ENCODE measurements at places on chromosomes 6 and 20.

DNA sequence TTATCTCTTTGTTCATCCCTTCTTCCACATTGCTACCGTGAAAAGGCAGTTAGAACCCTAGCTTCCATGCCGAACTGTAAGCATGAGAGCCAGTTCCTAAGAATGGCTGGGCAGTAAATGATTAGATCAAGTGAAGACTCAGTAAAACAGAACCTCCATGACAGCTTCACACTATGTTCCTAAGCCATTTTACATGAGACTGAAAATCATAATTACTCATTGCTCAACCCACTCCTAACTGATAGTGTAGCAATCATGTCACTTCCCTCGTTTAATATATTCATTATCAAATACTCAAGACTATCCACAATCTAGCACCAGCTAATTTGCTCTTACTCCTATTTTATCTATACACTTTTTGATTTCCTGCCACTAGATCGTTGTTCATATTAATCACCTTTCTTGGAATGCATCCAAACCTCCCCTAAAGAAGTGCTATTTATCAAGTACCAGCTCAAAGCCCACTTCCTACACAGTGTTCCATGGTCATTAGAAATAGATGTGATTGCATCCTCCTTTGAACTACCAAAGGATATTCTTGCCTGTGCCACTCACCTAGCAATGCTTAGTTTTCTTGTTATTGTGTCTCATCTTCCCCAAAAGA lies 6.0 kb downstream of the TMEM30A start:
- no peak for DNase-seq

DNA sequence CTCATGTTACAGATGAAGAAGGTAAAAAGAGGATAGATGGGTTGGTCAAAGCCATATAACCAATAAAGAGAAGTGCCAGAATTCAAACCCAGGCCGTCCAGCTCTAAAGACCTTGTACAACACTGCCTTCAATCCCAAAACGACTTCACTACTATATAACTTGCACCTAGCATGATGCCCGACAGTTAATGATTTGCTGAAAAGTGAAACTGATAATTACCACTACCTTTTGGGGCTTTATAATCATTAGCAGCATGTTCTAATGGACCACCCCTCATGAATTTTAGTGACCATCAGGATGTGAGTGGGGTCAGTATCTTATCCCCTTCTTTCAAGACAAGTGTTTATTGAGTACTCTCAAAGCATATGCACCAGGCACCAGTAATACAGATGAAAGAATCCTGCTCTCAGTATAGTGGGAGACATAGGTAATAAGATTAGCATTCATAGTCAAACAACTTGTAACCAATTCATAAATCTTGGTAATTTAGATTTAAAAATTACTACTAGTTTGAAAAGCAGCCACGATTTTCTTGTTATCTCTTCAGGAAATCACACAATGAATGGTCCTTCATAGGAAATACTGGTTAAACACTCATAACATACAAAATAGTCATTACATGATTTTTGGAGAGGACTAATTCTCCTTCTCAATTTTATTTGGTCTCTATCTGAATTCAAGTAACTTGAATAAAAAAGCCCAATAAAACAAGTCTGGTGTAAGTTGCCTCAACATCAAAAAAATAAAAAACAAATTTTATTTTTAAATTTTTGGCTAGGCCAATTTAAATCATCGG lies 98.0 kb downstream of the EPB41L2 start:
- no peak for DNase-seq

GRCh38 chr6:69063401-69063800 lies 428.3 kb downstream of the ADGRB3 start:
- DNase-seq: no peak

DNA sequence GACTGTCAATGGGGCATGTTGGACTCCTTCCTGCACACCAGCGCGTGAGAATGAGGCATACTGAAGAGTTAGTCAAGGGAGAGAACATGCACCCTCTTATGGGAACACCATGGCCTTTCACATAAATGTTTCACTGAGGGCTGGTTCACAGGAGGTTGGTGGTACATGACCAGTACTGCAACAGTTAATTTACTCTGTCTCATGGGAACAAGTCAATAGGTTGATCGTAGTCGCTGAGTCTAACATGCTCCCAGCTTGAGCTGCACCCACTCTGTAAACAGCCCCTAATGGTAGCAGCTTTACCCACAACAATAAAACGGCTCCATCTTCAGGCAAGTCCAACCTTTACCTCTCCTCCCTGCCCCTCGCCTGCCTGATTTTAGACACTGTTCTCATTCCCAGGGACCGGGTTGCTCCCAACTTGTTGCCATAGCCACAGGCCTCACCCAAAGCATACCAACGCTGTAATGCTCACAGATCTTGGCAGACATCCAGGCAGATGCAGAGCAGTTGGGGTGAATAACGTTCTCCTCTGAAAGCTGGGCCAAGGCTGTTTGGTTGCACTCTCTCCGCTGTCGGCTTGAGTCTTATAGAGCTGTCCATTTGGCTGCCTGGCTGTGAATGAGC lies 111.3 kb downstream of the LY86 start:
- DNase-seq: peak; percentile 90

DNA sequence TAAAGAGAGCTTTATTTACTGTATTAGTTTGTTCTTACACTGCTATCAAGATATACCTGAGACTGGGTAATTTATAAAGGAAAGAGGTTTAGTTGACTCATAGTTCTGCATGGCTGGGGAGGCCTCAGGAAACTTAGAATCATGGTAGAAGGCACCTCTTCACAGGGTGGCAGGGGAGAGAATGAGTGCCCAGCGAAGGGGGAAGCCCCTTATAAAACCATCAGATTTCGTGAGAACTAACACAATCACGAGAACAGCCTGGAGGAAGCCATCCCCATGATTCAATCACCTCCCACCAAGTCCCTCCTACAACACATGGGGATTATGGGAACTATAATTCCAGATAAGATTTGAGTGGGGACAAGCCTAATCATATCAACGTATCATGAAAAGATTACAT lies 27.2 kb downstream of the ARID1B start:
- no peak for DNase-seq

DNA sequence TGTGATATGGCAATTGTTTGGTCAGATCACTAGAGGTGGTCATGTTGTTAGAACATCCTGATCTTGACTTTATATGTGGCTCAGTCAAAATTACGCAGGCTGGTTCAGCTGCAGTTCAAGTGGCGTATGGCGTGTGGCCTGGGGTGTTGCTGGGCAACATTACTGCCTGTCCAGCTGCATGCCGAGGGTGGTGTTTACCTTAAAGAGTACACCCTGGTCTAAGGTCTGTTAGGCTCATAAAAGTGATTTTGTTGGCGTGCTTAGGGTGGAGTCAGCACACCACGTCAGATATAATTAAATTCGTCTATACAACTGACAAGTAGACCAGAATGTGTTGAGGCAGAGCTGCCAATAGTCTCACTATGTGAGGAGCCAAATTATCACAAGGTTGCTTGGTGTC lies 55.6 kb upstream of the NEDD9 start:
- no peak for DNase-seq

GRCh38 chr6:108795814-108796213 lies 52.4 kb upstream of the ARMC2 start:
- no peak for DNase-seq

- no peak for DNase-seq
Measured at GRCh38 chr6:167898673-167899311, 72.1 kb downstream of the AFDN start.

- no peak for DNase-seq
Measured at GRCh38 chr6:52547647-52548352, 29.1 kb downstream of the TRAM2 start.

GRCh38 chr20:1872459-1873097 lies 22.6 kb upstream of the SIRPA start:
- no peak for DNase-seq

DNA sequence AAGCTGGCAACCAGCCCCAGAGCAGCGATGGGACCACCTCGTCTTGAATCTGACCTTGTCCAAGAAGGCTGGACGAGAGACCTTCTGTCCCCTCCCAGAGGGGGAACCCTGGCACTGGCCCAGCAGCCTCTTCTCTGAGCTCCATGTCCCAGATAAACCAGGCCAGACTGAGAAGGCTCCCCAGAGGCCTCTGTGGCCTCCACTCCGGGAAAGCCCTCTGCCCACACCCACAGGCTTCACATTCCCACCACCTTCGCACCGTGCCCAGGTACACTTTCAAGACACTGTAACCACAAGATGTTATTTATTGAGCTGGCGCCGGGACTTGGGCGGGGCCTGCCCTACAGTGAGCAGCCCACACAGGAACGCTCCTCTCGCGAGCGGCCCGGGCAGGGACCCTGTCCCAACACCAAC lies 33.2 kb downstream of the ADA start:
- DNase-seq: no peak

- DNase-seq: peak; percentile 79
Measured at GRCh38 chr6:43668151-43669028, 19.2 kb downstream of the MRPS18A start.

DNA sequence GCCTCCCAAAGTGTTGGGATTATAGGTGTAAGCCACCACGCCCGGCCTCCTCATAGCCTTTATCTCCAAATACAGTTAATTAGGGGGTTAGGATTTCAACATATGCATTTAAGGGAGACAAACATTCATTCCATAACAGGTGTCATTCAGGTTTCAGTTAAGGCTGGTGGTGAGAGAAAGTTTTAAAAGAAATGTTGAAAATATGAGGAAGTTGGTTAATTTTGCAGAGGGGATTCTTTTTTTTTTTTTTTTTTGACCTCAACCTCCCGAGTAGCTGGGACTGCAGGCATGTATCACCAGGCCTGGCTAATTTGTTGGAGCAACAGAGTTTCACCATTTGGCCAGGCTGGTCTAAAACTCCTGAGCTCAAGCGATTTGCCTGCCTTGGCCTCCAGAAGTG lies 12.5 kb upstream of the EBF4 start:
- DNase-seq: no peak

GRCh38 chr20:13671512-13671911 lies 32.8 kb upstream of the TASP1 start:
- DNase-seq: no peak

DNA sequence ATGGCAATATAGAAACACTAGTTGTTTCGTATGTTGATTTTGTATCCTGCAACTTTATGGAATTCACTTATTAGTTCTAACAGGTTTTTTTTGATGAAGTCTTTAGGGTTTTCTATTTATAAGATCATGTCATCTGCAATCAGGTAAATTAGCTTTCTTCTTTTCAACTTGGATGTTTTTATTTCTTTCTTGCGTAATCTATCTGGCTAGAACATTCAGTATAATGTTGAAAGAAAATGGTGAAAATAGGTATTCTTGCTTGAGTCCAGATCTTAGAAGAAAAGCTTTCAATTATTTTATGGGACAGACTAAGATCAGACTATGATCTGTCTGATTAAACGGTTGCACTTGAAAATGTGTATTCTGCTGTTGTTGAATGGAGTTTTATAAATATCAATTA lies 820.8 kb upstream of the ADGRB3 start:
- DNase-seq: no peak

- no peak for DNase-seq
Measured at GRCh38 chr6:41531591-41532582, 14.3 kb upstream of the FOXP4 start.

DNA sequence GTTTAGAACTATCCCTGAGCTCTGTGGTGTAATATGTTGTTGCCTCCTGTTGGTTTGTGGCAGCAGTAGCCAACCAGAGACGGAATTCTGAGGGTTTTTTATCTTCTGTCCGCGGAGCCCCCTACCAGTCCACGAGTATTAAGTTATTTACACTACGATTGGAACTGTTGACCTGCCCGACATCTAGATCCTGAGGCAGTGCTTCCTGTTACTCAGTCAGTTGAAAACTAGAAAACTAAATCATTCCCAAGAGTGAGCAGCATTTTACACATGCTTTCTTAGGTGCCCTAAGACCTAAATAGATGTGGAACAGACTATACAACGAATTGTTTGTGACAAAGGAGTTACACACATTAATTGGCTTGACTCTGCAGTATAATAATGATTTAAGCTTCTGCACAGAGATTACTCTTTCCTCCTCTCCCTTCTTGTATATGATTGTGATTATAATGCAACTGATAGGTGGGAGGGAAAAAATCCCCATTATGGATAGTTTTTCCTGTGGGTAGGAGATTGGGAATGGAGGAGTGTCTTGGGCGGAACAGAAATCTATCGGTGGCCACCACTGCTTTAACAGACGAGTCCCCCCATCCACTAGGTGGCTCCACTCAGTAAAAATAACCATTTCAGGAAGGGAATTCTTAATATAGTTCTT lies 1.7 kb downstream of the LOC128125822 start:
- DNase-seq: peak; percentile 52

DNA sequence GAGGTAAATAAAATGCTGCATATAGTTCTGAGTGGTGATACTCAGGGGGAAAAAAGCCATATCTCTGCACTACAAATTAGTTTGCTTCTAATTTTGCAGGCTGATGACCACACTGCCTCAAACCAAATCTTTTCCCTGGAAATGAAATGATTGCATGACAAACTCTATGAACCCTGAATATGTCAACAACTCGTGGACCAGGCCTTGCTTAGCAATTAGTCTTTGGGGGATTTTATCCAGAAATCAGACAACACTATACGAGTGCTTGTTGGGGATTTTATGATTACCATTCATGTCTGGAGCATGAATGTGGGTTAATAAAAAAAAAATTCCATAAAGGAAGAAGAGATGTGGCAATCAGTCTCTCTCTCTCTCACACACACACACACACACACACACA lies 42.0 kb downstream of the SOBP start:
- no peak for DNase-seq

GRCh38 chr6:32216285-32216684 lies 7.6 kb downstream of the NOTCH4 start:
- DNase-seq: no peak

DNA sequence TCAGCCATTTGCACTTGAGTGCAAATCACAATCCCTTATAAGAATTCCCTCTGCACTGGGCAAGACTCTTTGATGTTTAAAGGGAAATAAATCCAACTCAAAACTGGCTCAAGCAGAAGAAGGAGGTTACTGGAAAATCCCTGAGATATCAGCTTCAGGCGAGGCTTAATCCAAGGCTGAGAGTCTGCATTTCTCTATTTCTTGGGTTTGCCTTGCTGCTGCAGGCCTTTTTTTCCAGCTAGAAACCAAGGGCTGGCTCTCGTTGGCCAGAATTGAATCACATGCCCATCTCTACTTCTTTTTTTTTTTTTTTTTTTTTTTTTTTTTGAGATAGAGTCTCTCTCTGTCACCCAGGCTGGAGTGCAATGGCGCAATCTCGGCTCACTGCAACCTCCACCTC lies 11.7 kb downstream of the HCK start:
- no peak for DNase-seq

- no peak for DNase-seq
Measured at GRCh38 chr20:48953653-48954052, 32.1 kb downstream of the ARFGEF2 start.

- DNase-seq: no peak
Measured at GRCh38 chr6:124551711-124552233, 410.5 kb upstream of the RNF217 start.

- DNase-seq: no peak
Measured at GRCh38 chr20:53050338-53050737, 78.2 kb downstream of the TSHZ2 start.

- DNase-seq: no peak
Measured at GRCh38 chr6:52666071-52666470, 4.8 kb upstream of the TMEM14A start.

GRCh38 chr20:48605364-48606171 lies 222.2 kb downstream of the PREX1 start:
- no peak for DNase-seq

- no peak for DNase-seq
Measured at GRCh38 chr6:42177514-42178364, 4.6 kb downstream of the GUCA1A start.

GRCh38 chr6:140487586-140487985 lies 1113.1 kb upstream of the CITED2 start:
- DNase-seq: no peak
